Placental epithelial cell (primary cell): ENCODE measurements at places on chromosomes 13 and 19. TPM values are rescaled to one million over a fixed set of nuclear protein-coding genes. Genes with fewer than 3 reads are reported as not detected.

SIGLEC5 gene
- 1.2 and 2.8 TPM in 2 replicates for total RNA-seq

ZSCAN4 gene
- total RNA-seq: 0.22 and 0.39 TPM in 2 replicates

NCAN gene
- total RNA-seq: under 0.01 TPM in 1 of 2 replicates, not detected in the other

CGB3 gene
- total RNA-seq: not detected in 2 replicates

LGI4 gene
- 0.22 and 1.2 TPM in 2 replicates for total RNA-seq

GPR12 gene
- total RNA-seq: not detected in 2 replicates

CYSLTR2 gene
- not detected in 2 replicates for total RNA-seq

CPB2 gene
- total RNA-seq: 1.6 TPM in 1 of 2 replicates, not detected in the other

FCAR gene
- not detected in 2 replicates for total RNA-seq

PCDH17 gene
- total RNA-seq: under 0.01 and 0.43 TPM in 2 replicates
